ENCODE measurements at places on chromosomes 11 and 22.

- no peak for DNase-seq
Observed at GRCh38 chr11:1024597-1025409, 11.7 kb downstream of the MUC6 start.

DNA sequence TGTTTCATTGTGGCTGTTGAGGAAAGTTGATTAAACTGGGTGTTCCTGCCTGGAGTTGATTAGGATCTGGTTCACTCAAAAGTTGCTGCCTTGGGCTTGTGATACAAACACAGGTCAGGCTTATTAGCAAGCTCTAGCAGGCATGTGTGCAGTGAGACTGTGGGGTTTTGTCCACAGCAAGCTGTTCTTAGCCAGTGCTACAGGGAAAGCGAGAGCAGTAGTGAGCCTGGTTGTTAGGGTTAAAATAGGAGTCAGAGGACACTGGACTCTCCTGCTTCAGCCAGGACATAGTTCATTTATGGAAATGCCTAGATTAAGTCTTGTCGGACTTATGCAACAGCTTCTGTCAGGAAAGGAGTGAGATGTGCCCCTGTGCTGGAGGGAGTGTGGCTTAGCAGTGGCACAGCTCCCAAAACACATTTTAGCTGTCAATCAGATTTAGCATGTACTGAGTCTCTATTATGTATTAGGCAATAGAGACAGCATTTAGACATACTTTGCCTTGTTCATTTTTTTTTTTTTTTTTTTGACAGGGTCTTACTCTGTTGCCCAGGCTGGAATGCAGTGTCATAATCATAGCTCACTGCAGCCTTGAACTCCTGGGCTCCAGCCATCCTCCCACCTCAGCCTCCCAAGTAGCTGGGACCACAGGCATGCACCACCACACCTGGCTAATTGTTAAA, 8.7 kb downstream of the SNRPD3 start:
- DNase-seq = no peak

- DNase-seq = no peak
Observed at GRCh38 chr22:49367041-49367697, 460.5 kb downstream of the BRD1 start.

- no peak for DNase-seq
Observed at GRCh38 chr22:32880505-32880892, 79.0 kb downstream of the TIMP3 start.

- DNase-seq = no peak
Observed at GRCh38 chr11:111438846-111439520, 59.9 kb upstream of the POU2AF1 start.

DNA sequence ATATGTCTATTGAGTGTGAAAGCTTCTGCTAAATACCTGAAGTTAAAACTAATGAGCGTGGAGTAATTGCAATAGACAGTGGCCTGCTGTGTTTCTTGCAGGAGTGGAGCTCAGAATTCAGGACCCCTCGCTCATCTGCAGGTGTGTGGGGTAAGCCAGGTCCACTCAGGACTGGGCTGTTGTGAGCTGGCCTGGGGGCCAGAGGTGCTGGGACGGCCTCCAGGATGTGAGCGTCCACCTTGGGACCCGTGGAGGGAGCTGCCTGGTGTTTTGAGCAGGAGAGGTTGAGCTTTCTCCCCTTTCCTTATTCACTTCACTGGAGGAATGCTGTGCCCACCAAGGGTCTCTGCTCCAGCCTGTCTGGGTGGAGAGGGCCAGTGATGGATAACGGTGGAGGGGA, 681.2 kb downstream of the BRD1 start:
- DNase-seq = no peak

DNA sequence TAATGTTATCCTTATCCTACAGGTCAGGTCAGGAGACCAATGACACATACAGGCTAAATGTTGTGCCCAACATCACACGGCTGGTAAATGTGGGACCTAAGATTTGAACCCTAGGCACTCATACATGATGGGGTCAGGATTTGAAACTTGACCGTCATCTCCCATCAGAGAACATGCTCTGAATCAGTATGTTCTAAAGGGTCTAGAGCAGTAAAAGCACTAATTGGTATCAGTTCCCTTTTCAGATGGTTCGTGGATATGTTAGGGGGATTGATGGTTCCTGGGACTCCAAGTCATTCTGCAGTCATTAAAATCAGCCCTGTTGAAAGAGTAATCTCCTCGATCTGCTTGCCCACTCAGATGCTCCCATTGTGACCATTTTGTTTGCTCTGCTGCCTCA, 65.5 kb downstream of the BMAL1 start:
- DNase-seq = no peak

DNA sequence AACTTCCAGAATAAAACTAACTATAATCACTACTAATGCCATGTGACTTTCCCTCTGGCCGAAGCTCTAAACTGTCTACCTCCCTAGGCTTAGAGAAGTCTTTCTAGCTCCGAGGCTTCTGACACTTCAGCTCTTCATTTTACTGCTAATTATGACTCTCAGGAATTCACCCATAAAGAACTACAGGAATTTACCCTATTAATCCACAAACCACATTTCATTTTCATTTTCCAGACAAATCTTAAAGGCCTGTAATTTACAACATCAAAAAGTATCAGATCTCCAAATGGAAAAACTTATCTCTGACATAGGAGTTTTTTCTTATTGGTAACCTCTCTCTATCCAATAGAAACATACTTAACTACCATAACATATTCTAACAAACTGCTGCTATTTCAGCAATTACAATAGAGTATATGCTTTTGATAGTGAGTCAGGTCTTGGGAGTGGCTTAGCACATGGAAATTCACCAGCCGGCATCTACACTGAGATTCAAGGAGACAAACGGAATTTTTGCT, 33.4 kb downstream of the MRTFA start:
- DNase-seq = no peak

- DNase-seq = no peak
Observed at GRCh38 chr11:13013054-13013488, 4.0 kb downstream of the RASSF10 start.

GRCh38 chr22:35728639-35729308, 11.1 kb downstream of the APOL5 start:
- no peak for DNase-seq

DNA sequence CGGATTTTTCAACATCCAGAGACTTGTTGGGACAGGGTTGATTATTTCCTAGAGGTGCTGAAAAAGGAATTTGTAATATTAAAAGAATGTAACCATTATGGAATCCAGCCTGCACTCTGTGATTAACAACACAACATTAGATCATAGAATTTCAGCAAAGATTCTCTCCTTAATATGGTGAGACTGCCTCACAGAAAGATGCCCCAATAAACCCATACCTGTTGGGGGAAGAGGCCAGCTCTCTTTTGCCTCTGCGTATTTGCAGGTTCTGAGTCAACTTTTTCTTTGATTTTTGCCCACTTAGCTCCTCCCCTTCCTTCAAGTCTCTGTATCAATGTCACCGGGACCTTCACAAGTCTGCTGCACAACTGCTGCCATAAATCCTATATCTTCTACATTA, 12.4 kb upstream of the MTMR3 start:
- DNase-seq = no peak

Measured in BJ (cell line).